ENCODE measurements at places on chromosomes 5 and 9.

DNA sequence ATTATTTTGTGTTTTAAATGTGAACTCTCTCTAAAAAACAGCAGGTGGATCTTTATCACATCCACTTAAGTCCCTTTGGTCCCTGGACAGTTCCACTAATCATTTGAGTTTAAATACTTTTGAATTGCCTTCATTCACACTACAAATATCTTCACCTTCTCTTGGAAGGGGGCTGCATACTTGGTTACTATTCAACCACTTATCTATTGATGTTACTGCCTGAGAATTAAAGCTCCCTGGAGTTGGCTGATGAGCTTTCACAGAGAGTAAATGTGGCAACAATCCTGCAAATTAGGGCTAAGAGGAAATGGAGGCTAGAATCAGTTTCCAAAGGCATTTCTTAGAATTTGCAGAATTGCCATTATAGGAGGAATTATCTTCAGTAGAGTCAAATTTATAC, 180.4 kb downstream of the ST8SIA4 start:
- DNase-seq = no peak

GRCh38 chr5:1094670-1095190, 17.1 kb downstream of the SLC12A7 start:
- DNase-seq = no peak

DNA sequence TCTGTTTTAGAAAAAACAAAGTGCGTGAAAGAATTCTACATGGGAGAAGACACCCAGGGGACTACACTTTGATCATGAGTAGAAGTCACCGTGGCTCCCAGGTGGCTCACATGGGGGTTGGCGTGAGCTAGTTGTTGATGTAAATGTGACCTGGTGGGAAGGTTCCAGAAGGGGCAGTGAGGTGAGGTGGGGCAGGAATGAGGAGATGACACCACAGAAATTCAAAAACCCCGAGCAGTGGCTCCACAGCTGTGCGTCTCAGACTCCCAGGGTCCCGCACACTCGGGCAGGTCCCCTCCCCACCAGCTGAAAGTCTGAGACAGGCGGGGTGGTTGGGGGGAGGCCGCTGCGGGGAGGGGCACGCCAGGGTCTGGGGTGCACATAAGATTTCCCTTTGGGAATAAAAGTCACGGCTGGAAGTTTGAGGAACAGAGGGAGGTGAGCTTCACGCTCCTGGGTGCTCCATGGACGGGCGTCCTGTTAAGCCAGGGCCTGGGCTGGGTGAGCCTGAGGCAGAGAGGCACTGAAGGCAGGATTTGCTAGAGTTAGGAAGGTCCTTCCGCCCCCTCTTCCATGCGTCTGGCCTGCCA, 29.9 kb downstream of the GLT6D1 start:
- no peak for DNase-seq

- DNase-seq = no peak
These were observed 24.2 kb downstream of the KCNIP1 start for GRCh38 chr5:170527991-170528390.

- DNase-seq = no peak
These were observed 196.8 kb downstream of the PRDM9 start for GRCh38 chr5:23703940-23704855.

GRCh38 chr5:132661231-132662003, 3.4 kb downstream of the IL13 start:
- DNase-seq = no peak

- DNase-seq = no peak
These were observed 6.9 kb downstream of the NOL6 start for GRCh38 chr9:33466565-33467495.

GRCh38 chr5:73497497-73498056, 665 bp upstream of the BTF3 start:
- no peak for DNase-seq

DNA sequence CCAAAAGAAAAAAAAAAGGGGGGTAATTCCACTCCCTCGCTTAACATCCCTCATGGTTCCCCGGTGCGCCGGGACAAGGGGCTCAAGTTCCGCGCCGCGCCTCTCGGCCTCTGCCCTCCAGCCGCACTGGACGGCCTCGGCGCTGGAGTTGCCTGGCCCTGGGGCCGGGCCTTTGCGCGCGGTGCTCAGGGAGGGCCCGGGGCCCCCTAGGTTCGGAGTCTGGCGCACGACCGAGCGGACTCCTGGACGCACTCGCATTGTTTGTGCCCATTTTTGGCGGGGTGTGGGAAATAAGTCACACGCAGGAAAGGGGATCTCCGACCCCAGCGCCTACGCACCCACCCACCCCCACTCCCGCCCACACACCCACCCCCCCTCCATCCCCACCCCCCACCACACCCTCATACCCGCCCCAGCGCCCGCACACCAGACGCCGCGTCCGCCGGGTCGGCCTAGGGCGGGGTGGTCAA, 381 bp downstream of the MED22 start:
- no peak for DNase-seq

GRCh38 chr5:154858972-154859871, 795 bp downstream of the CNOT8 start:
- no peak for DNase-seq

- no peak for DNase-seq
These were observed 54.4 kb upstream of the LRRTM2 start for GRCh38 chr5:138929571-138929955.

Measured in kidney epithelial cell (primary cell).